ENCODE measurements at places on chromosomes 3 and 15.

GRCh38 chr3:183161552-183162336, 790 bp downstream of the LAMP3 start:
- DNase-seq = peak; percentile 56

DNA sequence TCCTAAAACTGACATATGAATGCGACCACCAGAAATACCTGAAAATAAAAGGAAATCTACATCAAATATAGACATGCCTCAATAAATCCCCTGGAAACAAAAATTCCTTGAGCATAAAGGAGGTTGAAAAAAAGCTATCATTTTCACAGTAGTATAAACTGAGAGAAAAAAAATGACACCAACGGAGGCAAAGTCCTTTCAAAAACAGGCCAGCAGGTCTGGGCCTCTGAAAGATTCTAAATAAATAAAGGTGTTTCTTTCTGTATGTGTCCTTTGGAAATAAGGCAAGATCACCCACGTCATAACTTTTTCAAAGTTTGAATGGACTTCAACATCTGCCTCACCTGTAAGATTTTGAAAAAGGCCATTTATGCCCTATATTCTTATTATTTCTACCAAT, 5.0 kb downstream of the CLPX start:
- DNase-seq = no peak

DNA sequence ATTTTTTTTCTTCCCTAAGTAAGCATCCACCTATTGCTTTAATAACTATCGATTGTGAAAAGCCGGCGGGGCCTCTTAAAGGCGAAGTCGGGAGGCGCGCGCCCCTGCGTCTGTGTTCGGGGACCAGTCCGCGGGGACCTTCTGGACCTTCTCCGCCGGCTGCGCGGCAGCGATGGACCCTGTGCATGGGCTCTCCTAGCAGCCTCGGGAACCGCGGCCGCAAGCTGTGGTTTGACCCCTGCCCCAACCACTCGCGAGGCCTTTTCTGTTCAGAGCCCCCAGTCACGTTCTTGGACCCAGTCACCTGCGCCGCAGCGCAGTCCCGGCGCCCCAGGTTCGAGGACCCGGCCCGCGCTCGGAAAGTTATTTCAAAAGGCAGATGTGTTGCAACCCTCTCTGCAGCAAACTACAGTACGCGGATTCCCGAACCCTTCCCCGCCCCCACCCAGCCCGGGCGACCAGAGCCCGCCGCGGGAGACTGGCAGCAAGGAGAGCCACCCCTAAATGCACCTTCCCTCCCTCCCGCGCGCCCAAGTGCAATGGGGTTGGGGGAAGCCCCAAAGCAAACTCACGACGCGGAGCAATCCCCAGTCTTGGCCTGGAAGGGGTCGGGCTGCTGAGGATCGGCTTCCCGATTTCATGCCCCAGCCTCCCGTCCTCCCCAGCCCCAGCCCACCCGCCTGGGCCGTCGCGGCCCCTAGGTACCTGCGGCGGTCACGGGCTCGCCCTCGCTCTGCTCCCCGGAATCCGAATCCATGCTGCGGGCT, 684 bp downstream of the TNFAIP8L3 start:
- peak; percentile 54 for DNase-seq

DNA sequence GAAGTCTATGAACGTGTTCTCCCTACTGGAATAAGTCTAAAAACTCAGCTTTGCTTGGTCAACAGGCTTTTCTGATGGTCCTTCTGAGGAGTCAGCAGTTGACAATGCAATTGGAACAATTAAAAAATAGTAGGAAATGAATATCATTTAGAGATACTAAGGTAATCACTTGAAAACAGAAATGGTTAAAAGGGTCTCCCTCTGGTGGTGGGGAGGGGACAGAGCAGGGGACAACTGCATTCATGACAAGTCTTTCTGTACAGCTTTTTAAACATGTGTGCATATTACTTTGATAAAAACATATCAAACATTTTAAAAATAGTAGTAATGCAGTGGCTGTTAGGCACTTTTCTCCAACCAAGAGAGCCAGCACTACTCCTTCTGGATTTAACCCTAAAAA, 119.9 kb upstream of the FHIT start:
- peak; percentile 16 for DNase-seq

GRCh38 chr15:65945616-65946015, 76.3 kb downstream of the RAB11A start:
- DNase-seq = no peak
